Kidney (tissue), 22 donors: ENCODE measurements at places on chromosomes 2 and 18.

DNA sequence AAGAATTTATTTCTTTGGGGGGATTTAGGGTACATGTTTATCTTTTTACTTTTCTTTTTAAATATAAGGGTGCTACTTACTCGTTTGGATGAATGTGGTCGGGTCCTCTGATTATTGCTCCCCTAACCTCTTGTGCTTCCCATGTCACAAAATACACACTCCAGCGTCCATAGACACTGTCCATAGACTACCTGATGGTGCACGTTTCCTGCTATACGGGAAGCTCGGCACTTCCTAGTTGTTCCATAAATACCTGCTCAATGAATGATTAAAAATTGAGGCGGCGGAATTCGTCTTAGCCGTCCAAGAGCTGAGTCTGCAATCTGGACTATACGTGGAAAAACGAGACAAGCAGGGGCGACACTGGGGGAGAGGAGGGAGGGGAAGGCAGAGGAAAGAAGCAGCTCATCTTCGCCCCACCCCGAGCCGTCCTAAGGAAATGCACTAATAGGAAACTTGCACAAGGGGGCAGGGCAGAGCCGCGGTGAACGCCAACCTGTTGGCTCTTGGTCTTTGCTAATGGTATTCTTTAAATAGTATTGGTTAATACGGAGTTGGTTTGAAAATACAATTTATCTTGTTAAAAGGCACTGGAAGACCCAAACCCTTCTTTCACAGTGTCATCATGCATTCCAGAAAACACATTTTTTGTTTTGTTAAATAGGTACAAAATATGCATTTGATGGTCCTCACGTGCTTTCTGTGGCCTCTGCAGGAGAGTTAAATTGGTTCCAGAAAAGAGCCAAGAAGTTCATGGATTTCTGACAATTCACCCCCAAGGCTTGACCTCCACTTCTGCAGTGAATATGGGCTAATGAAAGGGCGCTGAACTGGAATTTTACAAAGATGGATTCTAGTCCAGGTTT lies 73.0 kb upstream of the KCTD1 start:
- no peak for DNase-seq

GRCh38 chr2:13193900-13194299 lies 477.2 kb downstream of the TRIB2 start:
- DNase-seq = no peak

GRCh38 chr18:21904856-21905255 lies 164.3 kb downstream of the MIB1 start:
- DNase-seq = peak; percentile 32

DNA sequence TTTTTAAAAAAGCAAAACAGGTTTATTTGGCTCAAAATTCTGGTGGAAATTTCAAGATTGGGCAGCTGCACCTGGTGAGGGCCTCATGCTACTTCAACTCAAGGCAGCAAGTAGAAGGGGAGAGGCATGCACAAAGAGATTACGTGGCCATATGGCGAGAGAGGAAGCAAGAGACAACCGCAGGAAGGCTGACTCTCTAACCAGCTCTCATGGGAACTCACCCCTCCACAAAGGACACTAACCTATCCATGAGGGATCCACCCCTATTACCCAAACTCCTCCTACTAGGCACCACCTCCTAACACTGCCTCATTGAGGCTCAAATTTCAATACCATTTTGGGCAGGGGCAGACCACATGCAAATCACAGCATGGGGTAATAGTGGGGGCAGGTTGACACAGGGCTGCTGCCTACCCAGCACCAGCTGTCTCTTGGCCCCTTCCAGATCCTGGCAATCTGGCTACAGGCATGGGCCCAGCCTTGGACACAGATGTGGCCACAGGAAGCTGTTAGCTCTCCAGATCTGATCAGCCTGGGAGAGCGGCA lies 2.0 kb upstream of the CAPN10 start:
- DNase-seq = no peak

DNA sequence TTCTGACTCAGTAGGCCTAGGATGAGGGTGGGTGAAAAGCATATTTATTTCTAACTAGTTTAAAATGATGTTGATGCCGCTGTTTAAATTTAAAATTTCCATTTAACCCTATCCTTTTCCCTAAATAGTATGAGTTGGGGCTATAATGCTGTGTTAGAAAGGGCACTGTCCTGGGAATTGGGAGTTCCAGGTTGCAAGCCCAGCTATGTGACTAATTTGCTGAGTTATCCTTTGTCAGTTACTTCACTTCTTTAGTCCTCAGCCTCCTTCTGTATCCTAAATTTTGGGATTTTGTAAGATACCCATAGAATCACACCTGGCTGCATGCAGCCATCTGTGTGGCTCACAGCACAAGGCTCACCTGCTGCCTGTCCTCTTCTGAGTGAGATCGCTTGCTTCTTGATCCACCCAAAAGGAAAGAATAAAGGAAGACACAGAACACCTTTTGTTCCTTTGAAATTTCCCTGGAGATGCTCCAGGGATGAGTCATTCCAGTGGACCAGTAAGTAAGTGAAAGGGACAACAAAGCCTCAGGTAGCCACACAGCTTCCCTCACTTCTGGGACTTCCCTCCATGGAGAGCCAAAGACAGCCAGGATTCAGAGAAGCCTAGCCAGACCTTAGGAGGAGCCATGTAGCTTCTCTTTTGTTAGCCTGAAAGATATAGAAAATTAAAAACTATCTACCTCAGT lies 97.2 kb downstream of the DTNA start:
- no peak for DNase-seq

GRCh38 chr2:48849770-48850169 lies 94.2 kb upstream of the LHCGR start:
- DNase-seq = no peak

- DNase-seq = no peak
Measured at GRCh38 chr2:68889021-68889420, 17.8 kb upstream of the BMP10 start.

DNA sequence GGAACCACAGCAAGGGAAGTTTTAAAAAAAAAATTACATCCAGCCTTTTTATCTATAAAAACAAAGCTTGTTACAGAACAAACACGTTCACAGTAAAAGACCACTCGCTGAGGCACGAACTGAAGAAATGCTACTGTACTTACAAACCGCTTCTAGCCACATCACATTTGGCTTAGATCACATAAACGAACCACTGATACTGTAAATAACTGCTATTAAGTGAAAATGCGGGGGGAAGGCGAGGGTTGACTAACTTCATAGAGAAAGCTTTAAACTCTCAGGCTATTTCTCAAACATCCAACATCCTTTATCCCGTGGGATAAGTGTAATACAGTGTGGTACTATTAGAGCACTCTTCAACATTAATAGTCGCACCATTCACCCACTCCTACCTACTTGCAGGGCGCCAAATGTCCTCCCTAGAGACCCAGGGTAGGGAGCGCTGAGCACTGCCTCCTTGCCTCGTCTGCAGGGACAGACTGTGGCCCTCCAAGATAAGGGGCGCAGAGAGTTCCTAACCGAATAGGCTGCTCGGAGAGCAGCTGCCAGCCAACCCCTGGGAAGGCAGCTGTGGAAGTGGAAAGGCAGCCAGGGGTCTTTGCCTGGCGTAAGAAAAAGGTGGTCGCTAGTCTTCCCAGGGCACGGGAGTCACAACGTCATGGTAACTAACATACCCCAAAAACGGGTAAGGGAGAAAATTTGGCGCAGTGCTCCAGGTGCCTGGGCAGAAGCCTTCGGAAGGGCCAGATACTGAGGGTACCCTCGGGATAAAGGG lies 854 bp downstream of the GPR155 start:
- DNase-seq = peak; percentile 54

DNA sequence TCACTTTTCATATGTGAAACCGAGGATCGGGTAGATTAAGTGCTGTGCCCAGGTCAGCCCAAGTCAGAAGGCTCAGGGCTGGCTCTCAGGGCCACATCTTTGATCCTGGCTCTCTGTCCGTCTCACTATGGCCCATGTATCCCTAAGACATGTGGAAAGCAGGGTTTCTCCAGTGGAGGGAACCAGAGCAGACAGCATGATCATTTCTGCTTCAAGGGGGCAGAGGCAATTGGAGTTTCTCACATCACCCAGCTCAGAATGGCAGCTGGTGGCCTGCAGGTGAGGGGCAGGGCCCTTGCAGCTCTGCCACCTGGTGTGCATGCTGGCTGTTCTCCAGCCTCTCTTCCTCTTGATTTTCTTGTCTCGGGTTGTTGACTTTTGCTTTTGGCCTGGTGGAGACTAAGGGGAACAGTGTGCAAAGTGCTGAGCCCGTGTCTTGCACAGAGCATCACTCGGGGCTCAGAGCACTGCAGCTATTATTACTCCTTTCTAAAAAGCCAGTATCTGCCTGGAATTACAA lies 27.0 kb downstream of the LDLRAD4 start:
- no peak for DNase-seq

DNA sequence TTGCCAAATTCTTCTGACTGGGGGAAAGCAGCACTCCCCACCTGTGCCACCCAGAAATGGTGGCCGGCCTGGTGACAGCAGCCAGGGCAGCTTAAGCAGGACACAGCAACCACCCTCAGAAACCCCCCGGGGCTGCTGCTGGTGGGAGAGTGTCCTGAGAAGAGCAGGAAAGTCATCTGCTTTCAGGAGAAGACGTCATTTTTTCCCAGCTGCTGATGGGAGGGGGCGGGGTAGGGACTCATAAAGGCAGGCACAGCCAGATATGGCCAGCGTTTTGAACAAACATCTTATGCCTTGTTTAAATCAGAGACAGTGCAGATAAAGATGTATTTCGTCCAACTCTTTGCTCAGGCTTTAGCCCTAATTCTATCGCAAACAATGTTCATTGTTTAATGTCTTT lies 139.5 kb downstream of the LRRC30 start:
- DNase-seq = no peak

DNA sequence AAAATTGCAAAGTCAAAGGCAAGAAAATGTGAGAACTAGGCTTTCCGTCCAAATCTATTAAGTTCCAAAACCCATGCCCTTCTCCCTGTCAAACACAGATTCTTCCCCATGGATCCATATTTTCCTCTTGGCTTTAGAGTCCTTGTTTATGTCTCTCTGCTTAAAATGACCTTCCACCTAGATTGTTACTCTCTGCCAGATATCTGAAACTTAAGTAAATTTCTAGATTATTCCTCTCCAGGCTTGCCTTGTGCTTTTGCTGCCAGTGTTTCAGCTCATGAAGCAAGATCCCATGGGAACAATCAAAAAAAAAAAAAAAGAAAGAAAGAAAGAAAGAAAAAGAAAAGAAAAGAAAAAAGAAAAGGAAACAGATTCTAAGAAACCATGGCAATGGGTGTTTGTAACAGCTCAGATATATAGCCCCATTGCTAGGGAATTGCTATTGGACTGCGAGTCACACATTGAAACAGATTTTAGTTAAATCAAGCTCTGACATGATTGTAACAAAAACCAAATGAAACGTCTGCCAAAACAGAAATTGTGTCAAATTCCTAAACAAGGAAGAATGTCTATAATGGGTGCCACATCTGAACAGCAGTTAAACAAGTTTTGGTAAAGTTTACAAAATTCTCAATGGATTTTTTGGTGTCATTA lies 660.7 kb upstream of the CNTNAP5 start:
- DNase-seq = no peak

DNA sequence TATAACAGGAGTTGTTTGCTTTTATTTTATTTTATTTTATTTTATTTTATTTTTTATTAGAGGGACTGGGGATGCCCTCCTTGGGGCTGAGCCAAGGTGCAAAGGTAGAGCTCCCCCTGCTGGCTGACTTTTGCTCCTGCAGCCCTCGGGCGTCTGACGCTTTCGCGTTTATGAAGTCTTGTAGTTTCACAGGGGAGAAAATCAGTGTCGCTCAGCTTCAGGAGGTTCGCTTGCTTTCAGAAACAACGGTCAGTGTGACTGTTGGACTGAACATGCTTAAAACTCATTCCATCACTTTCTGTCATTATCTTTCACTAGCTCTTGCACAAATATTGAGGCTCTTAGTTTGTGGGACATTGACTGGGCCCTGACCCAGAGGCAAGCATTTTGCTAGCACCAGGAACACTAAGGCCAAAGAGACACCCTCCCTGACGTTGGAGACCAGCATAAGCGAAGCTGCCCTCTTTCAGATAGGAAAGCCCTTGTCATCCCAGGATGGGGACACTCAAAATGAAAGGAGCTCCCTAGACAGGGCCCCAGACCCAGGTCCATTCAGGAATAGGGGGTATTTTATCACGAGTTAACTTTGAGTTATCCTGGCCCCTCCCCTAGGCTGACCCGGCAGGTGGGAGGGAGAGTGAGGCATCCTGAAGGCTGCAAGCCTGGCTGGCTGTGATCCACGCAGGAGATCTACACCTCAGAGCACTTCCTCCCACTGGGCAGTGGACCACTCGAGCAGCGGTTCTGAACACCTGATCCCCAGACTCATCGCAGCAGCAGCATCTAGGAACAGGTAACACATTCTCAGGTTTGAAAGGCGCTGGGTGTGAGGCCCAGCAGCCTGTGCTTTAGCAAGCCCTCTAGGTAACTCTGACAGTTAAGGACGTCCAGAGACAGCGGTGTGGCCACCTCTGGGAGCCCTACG lies 34.4 kb downstream of the LGALSL start:
- DNase-seq = peak; percentile 78

- no peak for DNase-seq
Measured at GRCh38 chr2:119758881-119759450, 756 bp upstream of the PTPN4 start.

DNA sequence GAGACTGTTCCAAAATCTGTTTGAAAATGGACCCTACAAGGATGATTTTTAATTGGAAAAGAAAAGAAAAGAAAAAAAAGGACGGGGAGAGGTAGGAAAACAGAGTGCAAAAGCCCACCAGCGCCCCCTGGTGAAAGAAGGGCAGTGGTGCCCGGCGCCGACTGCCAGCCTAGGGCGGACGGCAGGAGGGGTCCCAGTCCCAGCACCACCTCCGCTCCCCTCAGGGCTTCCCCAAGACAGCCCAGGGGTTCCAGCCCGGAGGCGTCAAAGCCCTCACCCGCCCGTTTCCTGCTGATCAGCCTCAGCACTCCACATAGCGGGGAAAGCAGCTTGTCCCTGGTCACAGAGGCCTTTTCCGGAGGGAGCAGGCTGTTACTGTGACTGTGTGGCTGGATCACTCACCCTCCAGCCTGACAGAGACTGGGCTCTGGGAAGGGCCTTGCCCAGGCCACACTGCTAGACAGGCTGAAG lies 213.9 kb downstream of the TFCP2L1 start:
- DNase-seq = peak; percentile 83

DNA sequence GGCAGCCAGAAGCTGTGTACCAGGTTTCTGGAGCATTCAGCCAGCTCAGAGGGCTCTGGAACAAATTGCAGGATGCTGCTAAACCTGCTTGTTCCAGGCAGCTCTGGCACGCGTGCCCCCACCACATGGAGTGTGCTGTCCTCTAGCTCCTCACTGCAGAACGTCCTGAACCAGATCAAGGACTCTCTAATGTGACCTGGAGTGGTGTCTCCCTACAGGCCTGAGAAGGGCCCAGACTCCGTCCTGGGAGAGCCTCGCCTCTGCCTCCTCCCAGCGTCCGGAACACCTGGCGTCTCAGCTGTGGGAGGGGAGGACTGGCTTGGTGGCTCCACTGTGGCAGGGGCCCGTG lies 115.6 kb upstream of the GPC1 start:
- DNase-seq = no peak

- DNase-seq = peak; percentile 59
Measured at GRCh38 chr2:10091182-10091888, 11.1 kb upstream of the CYS1 start.
